ENCODE measurements at places on chromosomes 1 and 21.

DNA sequence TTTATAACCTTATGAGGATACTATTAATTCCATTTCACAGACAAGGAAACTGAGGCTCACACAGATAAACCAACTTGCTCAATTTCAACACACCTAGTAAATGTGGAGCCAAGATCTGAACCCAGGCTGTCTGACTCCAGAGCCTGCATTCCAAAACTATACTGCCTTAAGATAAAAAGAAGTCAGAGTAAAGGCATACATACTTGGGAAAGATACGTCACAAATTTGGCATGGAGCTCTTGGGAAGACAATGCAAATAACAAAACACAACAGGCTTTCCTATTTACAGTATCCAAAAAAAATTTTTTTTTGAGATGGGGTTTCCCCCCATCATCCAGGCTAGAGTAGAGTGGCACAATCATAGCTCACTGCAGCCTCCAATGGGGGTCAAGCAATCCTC is 5.9 kb downstream of the AKT3 start:
- DNase-seq, result no peak

DNA sequence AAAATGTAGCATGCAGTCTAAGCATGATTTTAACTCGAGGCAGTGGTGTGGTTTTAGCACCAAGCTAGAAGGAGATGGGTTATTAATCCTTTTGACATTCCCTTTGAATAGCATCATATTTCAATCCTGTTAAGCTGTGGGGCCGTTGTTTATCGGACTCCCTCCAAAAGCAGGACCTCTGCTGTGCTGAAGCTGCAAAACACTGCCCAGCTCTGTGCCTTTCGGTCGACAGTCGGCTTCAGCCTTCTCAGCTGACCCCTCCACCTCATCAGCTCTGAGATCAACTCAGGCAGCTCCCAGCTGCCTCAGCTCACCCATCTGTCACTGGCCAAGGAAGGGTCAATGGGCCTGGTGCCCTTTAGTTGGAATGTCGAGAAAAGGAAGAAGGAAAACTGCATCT is 95.5 kb downstream of the KAZN start:
- DNase-seq, result no peak

- DNase-seq, result no peak
These were observed 28.1 kb downstream of the KMO start for GRCh38 chr1:241560146-241560848.

DNA sequence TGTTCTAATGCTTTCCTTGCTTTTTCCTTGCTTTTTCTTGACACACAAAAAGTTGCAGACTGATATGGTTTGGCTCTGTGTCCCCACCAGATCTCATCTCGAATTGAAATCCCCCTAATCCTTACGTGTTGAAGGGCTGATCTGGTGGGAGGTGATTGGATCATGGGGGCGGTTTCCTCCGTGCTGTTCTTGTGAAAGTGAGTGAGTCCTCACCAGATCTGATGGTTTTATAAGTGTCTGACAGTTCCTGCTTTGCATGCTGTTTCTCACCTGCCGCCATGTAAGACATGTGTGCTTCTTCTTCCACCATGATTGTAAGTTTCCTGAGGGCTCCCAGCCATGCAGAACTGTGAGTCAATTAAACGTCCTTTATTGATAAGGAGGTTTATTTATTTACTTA is 11.3 kb downstream of the SPATA17 start:
- no peak for DNase-seq

- DNase-seq, result no peak
These were observed 24.8 kb upstream of the RNF19B start for GRCh38 chr1:32989160-32990050.

DNA sequence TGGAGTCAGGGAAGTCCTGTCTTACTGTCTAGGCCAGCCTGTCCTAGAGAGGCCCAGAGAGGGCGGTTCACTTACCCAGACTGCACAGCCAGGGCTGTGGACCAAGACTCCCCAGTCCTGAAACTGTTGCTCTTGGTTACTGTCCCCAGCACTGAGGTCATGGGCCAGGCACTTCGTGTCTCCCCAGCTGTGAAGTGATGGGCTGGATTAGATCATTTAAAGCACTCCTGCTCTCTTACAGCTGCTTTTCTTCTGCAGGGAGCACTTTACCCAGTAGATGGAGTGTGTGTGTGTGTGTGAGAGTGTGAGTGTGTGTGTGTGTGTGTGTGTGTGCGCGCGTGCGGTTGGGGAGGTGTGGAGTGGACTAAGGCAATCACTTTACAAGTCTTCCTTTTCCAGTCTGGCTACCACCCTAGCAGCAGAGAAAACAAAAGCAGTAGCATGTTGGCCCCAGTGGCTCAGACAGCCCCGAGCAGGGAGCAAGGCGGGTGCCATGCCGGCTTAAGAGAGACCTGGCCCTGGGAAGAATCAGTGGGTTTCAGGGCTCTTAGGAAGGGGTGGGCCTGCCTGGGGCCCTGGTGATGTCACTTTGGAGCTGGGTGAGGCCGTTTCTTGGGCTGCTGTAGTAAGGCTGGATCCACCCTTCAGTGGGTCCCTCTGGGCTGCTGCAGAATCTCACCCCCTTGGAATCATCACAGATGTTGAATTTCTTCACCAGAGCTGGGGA is 2.4 kb downstream of the SPSB1 start:
- peak; percentile 59 for DNase-seq

All from NCI-H510A (cell line).